Activated CD4-positive, alpha-beta T cell treated with anti-CD3 and anti-CD28 coated beads, Interleukin-2, amount 50 U/mL, for 48 hours (primary cell): ENCODE measurements at places on chromosomes 12 and 14.

- no peak for DNase-seq
These were observed 222.3 kb upstream of the NOS1 start for GRCh38 chr12:117583677-117584225.

DNA sequence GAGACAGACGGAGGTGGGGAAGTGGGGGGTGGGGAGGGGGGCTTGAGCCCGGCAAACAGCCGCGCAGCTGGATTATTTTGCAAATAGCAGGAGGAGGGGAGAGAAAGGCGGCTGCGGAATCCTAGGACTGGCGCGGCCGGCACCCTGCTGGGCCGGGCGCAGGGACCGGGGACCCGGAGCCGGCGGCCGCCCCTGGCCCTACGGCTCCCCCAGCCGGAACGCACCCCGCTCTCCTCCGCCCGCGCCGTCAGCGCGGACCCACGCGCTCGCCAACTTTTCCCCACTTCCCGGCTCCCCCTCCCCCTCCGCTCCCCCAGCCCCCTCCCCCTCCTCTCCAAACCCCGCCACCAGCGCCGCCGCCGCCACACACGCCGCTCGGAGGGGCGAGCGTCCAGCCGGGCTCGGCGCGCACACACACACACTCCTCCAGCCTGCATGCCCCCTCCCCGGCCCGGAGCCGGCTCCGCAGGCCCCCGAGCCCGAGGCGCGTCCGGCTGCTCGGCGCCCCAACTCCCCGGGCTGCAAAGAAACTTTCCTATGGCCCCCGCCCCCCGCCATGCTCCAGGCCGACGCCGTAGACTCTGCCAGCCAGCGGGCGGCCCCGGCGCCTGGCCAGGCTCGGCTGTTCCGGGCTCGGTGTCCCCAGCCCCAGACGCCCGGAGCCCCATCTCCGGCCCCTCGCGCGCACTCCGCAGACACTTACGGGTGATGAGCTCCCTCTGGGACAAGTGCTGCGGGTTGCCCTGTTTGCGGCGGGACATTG lies 1.4 kb downstream of the BCL11B start:
- DNase-seq, result peak; percentile 49

DNA sequence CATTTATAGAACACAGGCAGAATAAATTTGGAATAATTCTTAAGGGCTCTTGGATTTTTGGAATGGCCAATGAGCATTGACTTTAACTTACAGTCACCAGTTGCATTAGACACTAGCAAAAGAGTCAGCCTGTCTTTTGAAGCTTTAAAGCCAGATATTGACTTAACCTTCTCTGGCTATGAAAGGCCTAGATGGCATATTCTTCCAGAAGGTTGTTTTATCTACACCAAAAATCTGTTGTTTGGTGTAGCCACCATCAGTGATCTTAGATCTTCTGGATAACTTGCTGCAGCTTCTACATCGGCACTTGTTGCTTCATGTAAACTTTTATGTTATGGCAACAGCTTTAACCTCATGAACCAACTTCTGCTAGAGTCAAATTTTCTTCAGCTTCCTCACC lies 10.4 kb downstream of the PCNX1 start:
- DNase-seq, result no peak

- no peak for DNase-seq
These were observed 12.4 kb downstream of the CABP1 start for GRCh38 chr12:120652656-120653435.

DNA sequence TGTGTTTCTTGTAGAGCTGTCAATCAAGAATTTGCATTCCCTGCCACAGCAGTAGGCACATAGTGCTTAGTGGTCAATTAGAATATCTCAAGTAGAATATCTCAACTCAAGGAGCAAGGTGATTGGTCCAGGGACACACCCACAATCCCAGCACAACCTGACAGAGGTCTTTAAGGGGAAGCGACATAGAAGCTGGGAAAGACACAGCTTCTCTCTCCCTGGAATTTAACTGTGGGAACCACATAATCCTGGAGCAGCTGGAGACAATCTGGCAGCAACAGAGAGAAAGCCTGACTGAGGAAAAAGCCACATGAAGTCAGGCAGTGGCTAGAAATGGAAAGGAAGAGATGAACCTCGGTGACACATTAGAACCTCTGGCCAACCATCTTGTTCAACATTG lies 85.7 kb upstream of the LMO3 start:
- no peak for DNase-seq

DNA sequence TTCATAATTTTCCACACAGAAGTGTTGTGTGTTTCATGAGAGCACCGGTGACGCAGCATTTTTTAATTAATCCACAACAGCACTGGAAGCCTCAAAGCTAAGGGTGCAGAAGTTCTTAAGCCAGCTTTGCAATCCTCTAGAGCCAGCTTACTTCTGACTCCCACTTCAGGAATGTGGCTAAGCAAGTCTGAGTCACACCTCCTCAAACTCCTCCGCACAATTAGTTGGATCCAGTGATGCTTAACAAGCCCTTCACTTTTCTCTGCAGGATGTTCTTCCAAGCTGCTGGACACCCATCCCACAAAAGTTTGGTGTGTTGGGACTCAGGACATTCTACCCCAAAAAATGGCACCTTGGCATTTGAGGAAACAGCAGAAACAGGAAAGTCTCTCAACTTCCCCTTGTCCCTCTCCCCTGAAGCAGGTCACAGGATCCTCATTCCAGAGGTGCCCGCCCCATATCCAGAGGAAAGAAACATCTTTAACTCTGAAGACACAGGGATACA lies 210.0 kb downstream of the PPM1H start:
- DNase-seq, result no peak

GRCh38 chr12:42910656-42911055 lies 321.1 kb upstream of the PRICKLE1 start:
- DNase-seq, result no peak

- DNase-seq, result no peak
These were observed 27.2 kb downstream of the PROX2 start for GRCh38 chr14:74848768-74849167.

DNA sequence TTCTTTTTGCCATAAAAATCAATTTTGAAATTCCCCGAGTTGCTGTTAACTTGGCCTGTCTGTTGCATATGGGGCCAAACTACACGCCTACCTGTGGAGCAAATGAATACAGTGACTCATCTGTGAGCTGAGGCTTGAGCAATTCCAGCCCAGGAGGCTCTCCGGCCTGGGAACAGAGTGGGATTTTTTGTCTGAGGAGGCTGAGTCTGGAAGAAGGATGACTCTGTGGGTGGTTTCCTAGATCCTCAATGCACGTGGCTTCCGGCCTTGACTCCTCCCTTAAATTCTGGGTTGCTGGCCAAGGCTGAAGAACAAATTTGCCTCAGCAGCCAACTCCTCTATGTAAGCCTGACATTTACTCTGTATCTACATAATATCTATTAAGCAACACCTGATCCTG lies 124.1 kb downstream of the SSPN start:
- DNase-seq, result no peak

- peak; percentile 65 for DNase-seq
These were observed 1.7 kb upstream of the SELPLG start for GRCh38 chr12:108635201-108635996.

- DNase-seq, result no peak
These were observed 54.8 kb downstream of the GOLGA5 start for GRCh38 chr14:92848887-92849286.

DNA sequence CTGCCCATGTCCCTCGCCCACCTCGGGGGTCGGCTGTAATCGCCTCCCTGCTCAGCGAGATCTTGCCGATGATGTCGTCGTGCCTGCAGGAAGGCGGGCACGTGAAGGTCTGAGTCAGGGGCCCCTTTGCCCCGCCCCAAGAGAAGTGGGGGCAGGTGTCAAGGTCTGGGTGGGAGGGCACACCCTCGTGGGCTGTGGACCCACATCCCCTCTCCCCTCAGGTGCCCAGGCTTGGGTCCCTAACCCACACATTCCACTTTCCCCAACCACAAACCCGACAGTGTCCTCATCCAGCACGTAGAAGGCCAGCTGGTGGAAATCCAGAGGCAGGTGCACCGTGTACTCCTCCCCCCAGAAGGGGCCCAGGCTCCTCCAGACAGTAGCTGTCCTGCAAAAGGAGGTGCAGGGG lies 7.8 kb downstream of the RASAL1 start:
- DNase-seq, result no peak

DNA sequence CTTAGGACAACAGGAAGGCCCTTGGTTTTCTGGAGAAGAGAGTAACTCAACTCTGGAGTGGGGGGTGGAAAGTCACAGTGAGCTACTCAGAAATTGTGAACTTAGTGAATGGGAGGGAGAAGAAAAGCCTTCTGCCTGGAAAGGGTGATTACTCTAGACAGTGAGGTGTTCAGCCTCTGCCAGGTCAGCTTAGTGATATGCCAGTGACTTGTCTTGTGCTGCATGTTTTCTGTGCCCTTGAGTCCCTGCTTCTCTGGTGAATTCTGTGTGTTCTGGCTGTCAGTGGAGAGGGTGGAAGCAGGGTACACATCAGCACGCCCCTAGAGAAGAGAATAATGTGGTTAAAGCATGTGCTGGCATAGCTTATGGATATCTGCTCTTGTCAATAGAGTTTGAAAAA lies 13.4 kb downstream of the ATP23 start:
- DNase-seq, result no peak

- DNase-seq, result no peak
These were observed 159.1 kb downstream of the SAMD4A start for GRCh38 chr14:54725998-54726397.

DNA sequence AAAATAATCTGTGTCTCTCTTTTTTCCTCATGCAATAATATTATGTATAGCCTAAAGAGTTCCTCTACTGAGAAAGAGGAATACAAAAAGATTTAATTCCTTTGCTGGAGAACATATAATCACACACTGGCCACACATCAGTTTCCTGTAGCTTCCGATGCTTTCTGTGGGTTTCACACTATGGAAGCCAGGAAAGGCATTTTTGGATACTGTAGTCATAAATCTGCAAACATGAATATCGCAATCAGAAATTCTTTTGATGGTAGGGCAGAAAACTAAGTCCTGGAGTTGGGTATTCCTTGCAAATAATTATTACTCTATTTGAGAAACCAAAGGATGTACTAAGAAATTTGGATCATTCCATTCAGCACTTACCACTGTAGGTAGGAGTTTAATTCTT lies 260.0 kb downstream of the ACSS3 start:
- no peak for DNase-seq

DNA sequence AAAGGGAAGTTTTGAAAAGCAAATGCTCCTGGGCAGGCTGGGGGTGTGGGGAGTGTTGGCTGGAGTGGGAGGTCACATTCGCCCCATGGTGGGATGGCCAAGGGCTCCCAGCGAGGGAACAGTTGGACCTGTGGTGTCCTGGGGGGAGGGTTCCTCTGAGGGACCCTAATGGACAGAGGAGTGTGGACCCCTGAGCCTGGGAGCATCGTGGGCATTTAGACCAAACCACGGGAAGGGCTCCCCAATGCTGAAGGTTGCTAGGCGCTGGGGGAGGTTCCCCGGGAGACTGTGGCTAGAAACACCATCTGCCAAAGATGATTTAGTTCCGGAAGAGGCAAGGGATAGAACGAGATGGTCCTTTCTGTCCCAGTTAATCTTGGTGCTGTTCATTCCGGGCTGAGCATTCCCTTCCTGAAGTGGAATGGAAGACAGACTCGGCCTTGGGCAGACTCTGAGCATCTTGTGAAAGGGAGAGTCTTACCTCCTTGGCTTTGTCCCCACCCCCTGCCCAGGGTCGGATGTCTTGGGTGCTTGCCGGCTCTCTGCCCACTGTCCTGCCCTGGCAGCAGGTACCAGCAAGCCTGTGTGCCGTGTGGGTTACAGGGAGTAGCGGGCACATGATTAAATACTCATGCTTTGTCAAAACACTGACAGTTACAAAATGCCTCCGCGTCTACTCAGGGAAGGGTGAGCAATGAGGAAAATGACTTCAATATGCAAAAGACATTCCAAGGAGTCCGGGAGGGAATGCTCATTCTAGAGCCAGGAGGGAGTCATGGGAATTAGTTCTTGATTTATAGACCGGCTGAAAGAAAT lies 215.9 kb downstream of the CACNA1C start:
- DNase-seq, result no peak

GRCh38 chr14:51648296-51648695 lies 3.4 kb upstream of the FRMD6 start:
- DNase-seq, result no peak

DNA sequence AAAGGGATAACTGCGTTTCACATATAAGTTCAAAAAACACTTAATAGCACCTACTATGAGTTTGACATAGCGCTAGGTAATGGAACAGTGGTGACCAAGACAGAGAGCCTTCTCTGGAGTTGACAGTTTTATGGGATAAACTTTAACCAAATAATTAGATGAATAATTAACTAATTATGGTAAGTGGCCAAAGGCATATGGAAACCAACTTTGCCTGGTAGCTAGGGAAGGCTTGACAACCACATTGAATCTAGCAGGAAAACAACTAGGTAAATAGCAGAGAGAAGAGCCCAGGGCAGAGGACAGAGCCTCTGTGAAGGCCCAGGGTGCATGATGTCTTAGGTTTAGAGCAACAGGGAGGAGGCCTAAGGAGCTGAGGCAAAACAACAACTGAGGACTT lies 52.1 kb downstream of the DUSP16 start:
- no peak for DNase-seq

- DNase-seq, result no peak
These were observed 161.6 kb upstream of the SOX5 start for GRCh38 chr12:24111086-24111485.

- no peak for DNase-seq
These were observed 209.2 kb downstream of the ZFP36L1 start for GRCh38 chr14:68583548-68584280.

DNA sequence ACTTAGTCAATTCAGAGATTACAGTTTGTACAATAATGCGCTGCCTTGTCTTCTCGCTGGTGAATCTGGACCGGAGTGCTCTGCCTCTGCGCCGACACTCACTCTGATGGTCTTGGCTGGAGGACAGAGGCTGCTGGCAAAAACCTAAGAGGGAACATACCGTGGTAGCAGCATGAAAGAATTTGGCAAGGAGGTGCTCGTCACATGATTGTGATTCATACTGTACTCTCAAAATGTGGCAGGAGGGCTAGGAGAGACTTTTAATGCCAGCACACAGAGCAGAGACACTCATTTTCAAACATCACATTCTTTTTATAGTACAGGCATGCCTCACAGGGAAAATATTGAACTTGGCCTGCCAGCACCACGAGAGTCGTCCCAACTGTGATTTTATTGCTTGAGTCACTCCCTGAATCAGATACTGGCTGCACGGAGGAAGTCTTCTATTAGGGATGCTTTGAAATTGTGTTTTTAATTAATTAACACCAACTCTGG lies 67.8 kb downstream of the HMGA2 start:
- no peak for DNase-seq

DNA sequence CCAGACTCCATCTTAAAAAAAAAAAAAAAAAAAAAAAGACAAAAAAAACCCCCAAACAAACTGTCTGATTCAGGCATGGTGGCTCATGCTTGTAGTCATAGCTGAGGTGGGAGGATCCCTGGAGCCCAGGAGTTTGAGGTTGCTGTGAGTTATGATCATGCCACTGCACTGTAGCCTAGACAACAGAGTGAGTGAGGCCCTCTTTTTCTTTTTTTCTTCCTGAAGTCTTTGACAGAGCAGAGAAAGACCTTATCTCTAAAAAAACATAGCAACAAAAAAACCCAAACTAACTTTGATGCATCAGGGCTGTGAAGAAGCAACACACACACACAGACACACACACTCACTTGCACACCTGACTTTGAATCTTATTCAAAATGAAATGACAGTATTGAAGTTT lies 7.7 kb upstream of the AMN1 start:
- DNase-seq, result peak; percentile 67
